Activated B cell treated with CpG ODN at 0.5 μM for 24 hours (primary cell): ENCODE measurements at places on chromosomes 3 and 15. TPM values are rescaled to one million over a fixed set of nuclear protein-coding genes. Genes with fewer than 3 reads are reported as not detected.

The PLD1 gene
- total RNA-seq = not detected in 2 replicates

The PAQR9 gene
- not detected in 2 replicates for total RNA-seq

The CYP1A2 gene
- total RNA-seq = 0.16 TPM in 1 of 2 replicates, not detected in the other

The ROPN1B gene
- total RNA-seq = not detected in 2 replicates

The SNAP23 gene
- 111 and 123 TPM in 2 replicates for total RNA-seq

The OSTN gene
- total RNA-seq = not detected in 2 replicates

The CPNE9 gene
- 0.20 TPM in 1 of 2 replicates, not detected in the other for total RNA-seq

The NME9 gene
- total RNA-seq = not detected in 2 replicates

The CX3CR1 gene
- total RNA-seq = 0.12 and 0.38 TPM in 2 replicates

The GPR176 gene
- total RNA-seq = 0.12 TPM in 1 of 2 replicates, not detected in the other

The SEC22A gene
- total RNA-seq = 13.5 and 15.9 TPM in 2 replicates

The C15orf62 gene
- total RNA-seq = 5.7 and 6.5 TPM in 2 replicates

The WDR49 gene
- total RNA-seq = 0.49 TPM in 2 replicates

The GATM gene
- 12.6 and 15.7 TPM in 2 replicates for total RNA-seq

The ABI3BP gene
- total RNA-seq = not detected in 2 replicates

The MYZAP gene
- 0.88 and 1.00 TPM in 2 replicates for total RNA-seq

The TMEM115 gene
- 18.7 and 19.6 TPM in 2 replicates for total RNA-seq

The C2CD4A gene
- not detected in 2 replicates for total RNA-seq

The TP63 gene
- total RNA-seq = 3.9 and 4.6 TPM in 2 replicates

The SLC7A14 gene
- not detected in 2 replicates for total RNA-seq

The WNT5A gene
- not detected in 2 replicates for total RNA-seq

The ISG20 gene
- total RNA-seq = 84.6 and 87.1 TPM in 2 replicates

The BCL2A1 gene
- 181 and 189 TPM in 2 replicates for total RNA-seq

The PCCB gene
- total RNA-seq = 31.2 and 31.8 TPM in 2 replicates

The HGD gene
- 0.78 and 1.0 TPM in 2 replicates for total RNA-seq

The SPATA12 gene
- total RNA-seq = not detected in 2 replicates

The ADGRG7 gene
- total RNA-seq = not detected in 2 replicates

The CD86 gene
- total RNA-seq = 31.2 and 31.7 TPM in 2 replicates

The PLA2G4F gene
- not detected in 2 replicates for total RNA-seq

The STXBP5L gene
- not detected in 2 replicates for total RNA-seq

The CFAP91 gene
- 8.5 and 12.9 TPM in 2 replicates for total RNA-seq

The PLA2G4D gene
- total RNA-seq = not detected in 2 replicates

The SCN11A gene
- 0.16 and 0.20 TPM in 2 replicates for total RNA-seq

The CHRM5 gene
- not detected in 2 replicates for total RNA-seq

The CCR3 gene
- not detected in 2 replicates for total RNA-seq

The CIDEC gene
- total RNA-seq = not detected in 2 replicates

The RARB gene
- total RNA-seq = not detected in 2 replicates

The IFT122 gene
- total RNA-seq = 18.7 and 19.2 TPM in 2 replicates

The ZNF860 gene
- total RNA-seq = 16.6 and 19.1 TPM in 2 replicates

The FAM107A gene
- not detected in 2 replicates for total RNA-seq

The RTF1 gene
- total RNA-seq = 37.2 and 38.0 TPM in 2 replicates

The CPLX3 gene
- total RNA-seq = 0.20 and 0.22 TPM in 2 replicates

The CHST14 gene
- total RNA-seq = 10.1 and 10.2 TPM in 2 replicates

The FAM174B gene
- 0.91 and 1.1 TPM in 2 replicates for total RNA-seq

The PTPRG gene
- 0.22 and 0.56 TPM in 2 replicates for total RNA-seq

The TRIM59 gene
- total RNA-seq = 23.4 TPM in 2 replicates

The MYO5C gene
- total RNA-seq = 2.4 and 3.3 TPM in 2 replicates

The OR5K2 gene
- total RNA-seq = not detected in 2 replicates

The CCDC33 gene
- not detected in 2 replicates for total RNA-seq

The TMEM207 gene
- not detected in 2 replicates for total RNA-seq

The TEX55 gene
- not detected in 2 replicates for total RNA-seq

The FBXW12 gene
- total RNA-seq = not detected in 2 replicates

The CADPS gene
- 0.05 TPM in 1 of 2 replicates, not detected in the other for total RNA-seq

The LTF gene
- 0.10 TPM in 1 of 2 replicates, not detected in the other for total RNA-seq

The MCF2L2 gene
- total RNA-seq = 1.8 and 2.4 TPM in 2 replicates

The ACVR2B gene
- total RNA-seq = 1.4 TPM in 2 replicates

The PLSCR2 gene
- total RNA-seq = not detected in 2 replicates
